ENCODE measurements at places on chromosomes 6 and 20.

- DNase-seq = no peak
Observed at GRCh38 chr6:82720992-82721391, 344.6 kb downstream of the UBE3D start.

GRCh38 chr6:38799529-38800184, 84.5 kb downstream of the DNAH8 start:
- DNase-seq = no peak

- peak; percentile 65 for DNase-seq
Observed at GRCh38 chr6:166005944-166006899, 161.4 kb downstream of the TBXT start.

- no peak for DNase-seq
Observed at GRCh38 chr6:27642744-27643456, 170.0 kb upstream of the ZNF184 start.

- DNase-seq = no peak
Observed at GRCh38 chr20:44950368-44950767, 9.8 kb downstream of the TOMM34 start.

DNA sequence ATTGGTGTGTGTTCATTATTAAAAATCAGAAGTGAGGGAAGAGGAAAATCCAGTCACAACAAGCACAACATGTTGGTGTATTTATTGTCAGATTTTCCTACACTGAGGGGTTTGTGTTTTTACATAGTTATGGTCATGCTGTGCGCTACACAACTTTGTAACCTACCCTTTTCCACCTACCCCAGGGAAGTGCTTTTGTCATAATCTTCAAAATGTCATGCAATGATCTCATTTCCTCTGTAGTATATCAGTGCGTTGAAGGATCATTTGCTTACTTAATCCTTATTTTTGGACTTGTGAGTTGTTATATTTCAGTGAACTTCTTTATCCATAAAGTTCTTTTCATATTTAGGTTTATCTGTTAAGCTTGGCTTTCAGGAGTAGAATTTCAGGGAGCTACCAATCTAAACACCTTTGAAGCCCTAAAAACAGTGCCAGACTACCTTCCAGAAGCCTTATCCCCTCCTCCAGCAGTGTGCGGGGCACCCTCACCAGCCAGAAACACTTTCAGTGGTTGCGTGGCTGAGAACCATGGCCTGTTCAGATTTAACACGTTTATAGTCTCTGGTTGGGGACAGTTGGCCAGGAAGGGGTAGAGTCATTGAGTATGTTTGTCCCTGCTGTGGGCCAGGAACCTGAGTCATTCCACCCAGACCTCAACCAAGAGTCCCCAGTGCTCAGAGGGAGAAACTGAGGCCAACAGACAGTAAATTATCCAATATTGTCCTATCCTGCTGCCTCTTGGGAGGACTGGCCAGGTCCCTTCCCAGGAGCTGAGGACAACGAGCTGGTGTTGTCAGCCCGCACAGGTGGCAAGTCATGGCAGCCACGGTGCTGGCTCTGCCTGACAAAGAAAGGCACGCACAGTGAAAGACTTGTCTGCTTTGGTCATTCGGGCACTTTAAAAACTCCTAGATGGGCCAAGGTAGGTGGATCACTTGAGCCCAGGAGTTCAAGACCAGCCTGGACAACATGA, 40.3 kb downstream of the STK35 start:
- no peak for DNase-seq

DNA sequence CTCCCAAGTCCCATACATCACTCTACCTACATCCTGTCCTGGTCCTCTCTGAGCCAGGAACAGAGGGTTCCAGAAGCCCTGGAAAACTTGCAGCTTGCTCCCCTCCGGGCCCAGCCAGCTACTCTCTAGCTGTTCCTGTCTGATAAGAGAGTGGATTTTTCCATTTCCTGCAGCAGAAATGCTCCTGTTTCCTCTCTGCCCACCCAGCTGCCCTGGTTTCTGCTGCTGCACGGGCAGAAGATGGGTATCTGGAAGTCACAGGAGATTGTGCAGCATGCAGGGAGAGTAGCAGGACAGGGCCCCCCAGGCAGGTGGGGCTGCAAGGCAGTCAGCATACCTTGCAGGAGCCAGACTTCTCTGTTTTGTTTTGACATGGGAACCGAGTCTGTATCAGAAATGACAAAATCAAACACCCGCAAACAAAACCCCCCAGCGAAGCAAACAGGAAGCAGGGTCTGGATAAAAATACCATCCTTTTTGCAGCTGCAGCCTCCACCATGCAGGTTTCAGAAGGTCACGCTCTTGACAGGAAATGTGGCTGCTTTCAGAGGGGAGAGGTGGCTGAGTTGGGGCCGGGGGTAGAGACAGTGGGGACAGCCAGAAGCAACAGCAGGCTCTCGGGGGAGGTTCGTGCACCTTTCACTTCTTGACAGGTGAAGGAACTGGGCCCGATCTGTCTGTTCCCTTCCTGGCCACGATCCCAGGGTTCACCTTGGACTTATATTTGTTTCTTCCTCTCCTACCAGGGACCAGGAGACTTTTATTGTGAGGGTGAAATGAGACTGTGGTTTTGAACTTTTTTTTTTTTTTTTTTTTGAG, 50.8 kb upstream of the FAM83D start:
- DNase-seq = peak; percentile 36

- DNase-seq = no peak
Observed at GRCh38 chr20:51756653-51757052, 11.5 kb downstream of the ATP9A start.

DNA sequence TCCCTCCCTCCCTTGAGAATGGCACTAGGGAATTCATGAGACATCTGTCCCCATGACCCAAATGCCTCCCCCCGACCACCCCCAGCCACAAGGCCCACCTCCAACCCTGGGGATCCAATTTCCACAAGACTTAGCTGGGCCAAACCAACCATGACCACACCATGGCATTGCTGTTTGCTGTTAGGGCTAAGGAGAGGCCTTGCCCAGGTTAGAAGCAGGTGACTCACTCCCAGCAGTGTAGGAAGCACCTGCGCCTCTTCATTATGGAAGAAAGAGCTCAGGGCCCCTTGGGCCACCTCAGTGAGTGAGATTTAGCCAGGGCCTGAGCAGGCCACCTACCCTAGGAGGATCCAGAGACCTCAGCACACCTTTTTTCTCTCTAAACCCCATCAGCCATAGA, 337.9 kb downstream of the TAF4 start:
- no peak for DNase-seq

DNA sequence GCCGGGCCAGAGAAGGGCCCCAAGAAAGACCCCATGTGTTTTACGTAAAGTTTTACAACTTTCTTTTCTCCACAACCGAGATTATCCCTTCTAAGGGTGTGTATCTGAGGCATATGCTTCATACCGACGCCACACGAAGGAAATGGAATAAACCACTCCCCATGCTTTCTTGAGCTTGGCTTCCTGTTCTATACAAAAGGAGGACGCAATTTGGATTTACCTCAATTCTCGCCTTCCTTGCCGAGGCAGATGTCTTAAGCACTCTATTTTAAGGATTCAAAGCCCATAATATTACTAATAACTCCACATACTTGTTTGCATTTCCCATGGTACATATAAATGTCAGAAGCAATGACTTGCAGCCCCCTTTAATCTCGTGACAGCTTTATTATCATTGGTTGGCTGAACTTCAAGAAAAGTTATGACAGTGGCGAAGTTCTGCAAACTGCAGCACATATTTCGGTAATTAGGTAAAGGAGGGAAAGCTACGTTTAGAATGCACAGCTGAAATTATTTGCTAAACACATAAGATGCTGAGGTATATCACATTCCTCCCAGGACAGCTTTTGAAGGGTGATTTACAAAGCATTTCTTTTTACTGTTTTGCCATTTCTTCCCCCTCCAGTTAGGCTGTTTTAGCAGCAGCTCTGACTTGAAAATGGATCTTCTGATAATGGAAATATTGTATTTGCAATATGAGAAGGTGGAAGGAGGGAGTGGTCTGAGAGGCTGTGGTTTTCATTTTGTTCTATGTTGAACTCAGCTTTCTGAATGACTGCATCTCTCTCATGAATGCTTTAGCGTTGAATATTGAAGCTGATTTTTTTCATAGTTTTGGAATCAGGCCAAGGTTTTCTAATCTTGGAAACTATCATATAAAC, 330.5 kb downstream of the EPHA7 start:
- DNase-seq = no peak

DNA sequence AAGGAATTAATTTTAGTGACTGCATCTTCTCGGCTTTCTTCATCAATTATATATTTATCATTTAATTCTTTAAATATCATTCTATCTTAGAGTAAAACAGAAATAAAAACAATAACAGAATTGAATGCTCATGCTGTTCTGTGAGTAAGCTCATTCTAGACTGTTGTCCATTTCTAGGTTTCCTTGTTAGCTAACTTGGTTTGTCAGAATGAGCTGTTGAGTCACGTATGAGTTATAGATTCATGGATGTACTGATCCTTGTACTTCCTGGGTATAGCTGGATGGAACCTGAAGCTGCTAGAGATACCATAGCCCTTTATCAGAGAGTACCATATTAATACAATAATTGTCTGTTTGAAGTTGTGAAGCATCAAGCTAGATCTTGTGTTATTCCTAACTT, 515.3 kb downstream of the TENT5A start:
- DNase-seq = no peak

DNA sequence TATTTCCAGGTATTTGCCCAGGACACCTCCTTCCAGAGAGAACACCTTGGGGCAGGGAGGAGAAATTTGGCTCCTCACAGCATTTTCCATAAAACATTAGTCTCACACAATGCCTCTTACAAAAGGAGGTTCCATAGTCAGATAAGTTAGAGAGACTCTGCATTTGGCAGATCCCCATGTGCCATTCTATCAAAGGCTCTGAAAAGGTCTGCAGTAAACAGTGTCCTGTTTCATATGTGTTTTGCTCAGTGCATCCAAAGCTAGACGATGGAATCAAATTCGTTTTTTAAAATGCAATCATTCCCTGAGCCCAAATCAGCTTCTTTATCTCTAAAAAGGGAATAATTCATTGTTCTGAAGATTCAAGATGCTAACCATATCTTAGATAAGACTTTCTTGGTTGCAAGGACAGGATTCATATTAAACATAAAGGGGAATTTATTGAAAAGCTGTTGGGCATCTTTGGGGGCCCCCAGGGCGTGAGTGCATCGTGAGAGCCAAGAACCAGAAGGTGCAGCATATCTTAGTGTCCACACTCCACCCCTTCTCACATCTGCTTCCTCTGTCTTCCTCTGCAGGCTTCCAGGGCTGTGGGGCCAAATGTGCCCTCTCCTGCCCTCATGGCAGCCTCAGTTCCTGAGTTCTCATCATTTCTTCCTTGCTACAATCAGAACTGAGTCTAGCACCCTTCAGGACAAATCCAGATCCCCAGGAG, 41.4 kb upstream of the MLN start:
- no peak for DNase-seq

DNA sequence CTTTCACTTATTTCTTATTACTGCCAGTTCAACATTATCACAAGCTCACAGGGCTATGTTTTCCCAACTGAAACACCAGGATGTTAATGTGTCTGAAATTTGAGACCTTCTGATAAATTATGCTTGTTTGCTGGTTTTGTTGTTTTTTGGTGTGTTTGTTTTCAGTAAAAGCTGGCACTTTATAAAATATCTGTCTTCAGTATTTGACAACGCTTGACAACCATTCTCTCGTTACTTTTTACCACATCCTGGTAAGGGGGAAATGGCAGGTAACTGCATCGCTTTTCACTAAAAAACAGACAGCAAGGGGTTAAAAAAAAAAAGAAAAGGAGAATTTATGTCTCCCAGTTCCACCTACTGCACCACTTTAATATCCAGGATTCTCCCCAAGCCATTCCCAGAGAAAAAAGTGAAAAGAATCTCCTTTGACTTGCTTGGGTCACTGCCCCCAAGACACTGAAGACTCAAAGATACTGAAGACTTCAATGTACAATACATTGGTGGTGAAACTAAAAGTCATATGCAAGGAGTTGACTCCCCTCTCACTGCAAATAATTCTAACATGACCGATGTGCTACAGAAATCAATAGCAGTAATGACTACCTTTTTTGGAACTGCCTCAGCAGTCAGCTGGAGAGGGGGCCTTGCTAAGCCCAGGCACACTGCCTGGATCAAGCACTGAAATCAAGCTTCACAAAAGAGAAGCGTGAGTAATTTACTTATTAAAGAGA, 88.9 kb downstream of the HIVEP2 start:
- no peak for DNase-seq

DNA sequence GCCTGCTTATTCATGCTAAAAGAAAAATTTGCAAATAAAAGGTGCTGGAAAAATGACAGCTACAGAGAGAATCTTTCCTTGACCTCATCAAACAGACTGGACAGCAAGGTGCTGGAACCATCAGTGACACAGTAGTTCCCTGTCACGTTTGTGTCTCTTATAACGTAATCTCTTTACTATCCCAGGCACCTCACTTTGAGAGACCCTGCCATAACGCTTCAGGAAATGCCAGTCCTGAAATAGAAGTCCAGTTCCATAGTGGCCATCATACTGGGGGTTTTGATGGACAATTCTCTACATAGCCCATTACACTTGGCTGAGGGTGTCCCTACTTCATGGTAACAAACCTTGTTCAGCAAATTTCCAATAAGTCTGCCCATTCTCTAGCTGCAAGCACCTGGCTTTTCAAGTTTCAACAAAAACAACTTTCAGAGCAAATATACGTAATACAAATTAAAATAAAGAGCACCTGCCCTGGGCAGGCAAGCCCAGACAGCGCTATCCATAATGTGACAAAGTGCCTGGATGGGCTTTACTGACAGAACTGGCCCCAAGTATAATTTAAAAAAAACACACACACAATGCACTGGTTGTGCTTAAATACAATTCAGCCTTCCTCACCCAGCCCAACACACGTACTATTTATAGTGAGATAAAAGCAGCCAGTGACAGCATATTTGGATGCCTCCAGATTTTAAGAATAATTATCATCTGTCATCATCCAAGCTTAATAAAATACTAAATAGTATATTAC, 38.7 kb downstream of the CNKSR3 start:
- DNase-seq = no peak

- DNase-seq = no peak
Observed at GRCh38 chr6:5234874-5235273, 25.9 kb downstream of the LYRM4 start.

DNA sequence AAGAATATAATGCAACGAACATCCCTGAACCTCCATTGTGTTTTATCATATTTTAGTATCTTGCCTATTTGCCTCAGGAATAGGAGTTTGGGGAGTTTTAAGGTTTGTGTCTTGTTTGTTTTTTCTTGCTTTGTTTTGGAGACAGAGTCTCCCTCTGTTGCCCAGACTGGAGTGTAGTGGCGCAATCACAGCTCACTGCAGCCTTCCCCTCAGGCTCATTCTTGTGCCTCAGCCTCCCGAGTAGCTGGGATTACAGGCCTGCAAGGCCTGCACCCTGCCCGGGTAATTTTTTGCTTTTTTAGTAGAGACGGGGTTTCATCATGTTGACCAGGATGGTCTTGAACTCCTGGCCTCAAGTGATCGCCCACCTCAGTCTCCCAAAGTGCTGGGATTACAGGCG, 63.3 kb upstream of the CARMIL1 start:
- no peak for DNase-seq

DNA sequence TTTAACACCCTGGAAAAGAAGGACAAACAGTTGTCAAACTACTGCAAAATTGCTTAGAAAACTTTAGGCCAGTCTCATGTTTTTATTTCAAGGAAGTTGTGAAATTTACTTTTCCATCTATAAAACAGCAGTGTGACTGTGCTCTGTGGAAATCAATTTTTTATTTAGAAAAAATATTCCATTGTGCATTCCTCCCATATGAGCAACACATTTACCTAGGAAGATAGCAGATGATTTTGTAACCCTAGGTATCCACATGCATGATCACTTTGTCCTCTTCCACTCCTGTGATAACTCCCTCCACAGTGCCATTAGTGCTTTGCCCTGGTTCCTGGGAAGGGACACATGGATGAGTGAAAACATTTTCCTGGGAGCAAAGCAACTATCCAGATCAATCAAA, 70.0 kb upstream of the SHLD1 start:
- no peak for DNase-seq
